GM12878 (cell line): ENCODE measurements at places on chromosomes 1 and 21. TPM values are rescaled to one million over a fixed set of nuclear protein-coding genes. Genes with fewer than 3 reads are reported as not detected.

- H3K36me3 ChIP-seq = no peaks in the 10 kb centered on the region
- no peak overlapping the region for H3K4me3 ChIP-seq
- no peak for DNase-seq
- no peaks in the 10 kb centered on the region for H3K27me3 ChIP-seq
- H3K4me1 ChIP-seq = no peaks in the 10 kb centered on the region
Observed at GRCh38 chr1:194052514-194053338, 866.3 kb upstream of the B3GALT2 start.

C1orf226 gene
- not detected in 2 replicates for polyA plus RNA-seq

GRCh38 chr1:181417915-181418314 lies 65.4 kb upstream of the CACNA1E start:
- no peaks in the 10 kb centered on the region; the same call in 1 of the 2 replicates for H3K27me3 ChIP-seq
- H3K27ac ChIP-seq = no peak overlapping the region
- H3K36me3 ChIP-seq = no peaks in the 10 kb centered on the region
- H3K4me1 ChIP-seq = no peaks in the 10 kb centered on the region; the same call in 1 of the 2 replicates

HMGCL gene
- 40.1 and 41.9 TPM in 2 replicates for polyA plus RNA-seq

TSEN15 gene
- polyA plus RNA-seq = 132 and 142 TPM in 2 replicates

MECR gene
- polyA plus RNA-seq = 61.7 and 66.3 TPM in 2 replicates

DNA sequence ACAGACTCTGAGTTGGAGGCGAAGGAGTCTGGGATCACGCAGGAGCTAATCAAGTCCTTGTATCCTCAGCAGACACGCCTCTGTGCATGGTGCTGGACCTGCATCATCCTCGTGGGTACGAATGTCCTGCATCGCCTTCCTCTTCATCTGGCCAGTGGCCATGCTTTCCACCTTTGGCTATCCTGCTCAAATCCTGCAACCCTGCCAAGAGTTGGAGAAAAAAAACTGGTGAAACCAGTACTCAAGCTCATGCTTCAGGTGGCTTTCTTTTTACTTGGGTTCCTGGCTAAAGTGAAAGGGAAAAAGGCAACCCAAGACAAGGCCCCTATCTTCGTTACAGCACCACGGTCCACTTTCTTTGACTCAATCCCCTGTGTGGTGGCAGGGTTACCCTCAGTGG lies 8.9 kb downstream of the SETSIP start:
- H3K27ac ChIP-seq = no peak overlapping the region
- no peak overlapping the region for H3K4me3 ChIP-seq
- DNase-seq = no peak
- H3K36me3 ChIP-seq = no peaks in the 10 kb centered on the region

DNA sequence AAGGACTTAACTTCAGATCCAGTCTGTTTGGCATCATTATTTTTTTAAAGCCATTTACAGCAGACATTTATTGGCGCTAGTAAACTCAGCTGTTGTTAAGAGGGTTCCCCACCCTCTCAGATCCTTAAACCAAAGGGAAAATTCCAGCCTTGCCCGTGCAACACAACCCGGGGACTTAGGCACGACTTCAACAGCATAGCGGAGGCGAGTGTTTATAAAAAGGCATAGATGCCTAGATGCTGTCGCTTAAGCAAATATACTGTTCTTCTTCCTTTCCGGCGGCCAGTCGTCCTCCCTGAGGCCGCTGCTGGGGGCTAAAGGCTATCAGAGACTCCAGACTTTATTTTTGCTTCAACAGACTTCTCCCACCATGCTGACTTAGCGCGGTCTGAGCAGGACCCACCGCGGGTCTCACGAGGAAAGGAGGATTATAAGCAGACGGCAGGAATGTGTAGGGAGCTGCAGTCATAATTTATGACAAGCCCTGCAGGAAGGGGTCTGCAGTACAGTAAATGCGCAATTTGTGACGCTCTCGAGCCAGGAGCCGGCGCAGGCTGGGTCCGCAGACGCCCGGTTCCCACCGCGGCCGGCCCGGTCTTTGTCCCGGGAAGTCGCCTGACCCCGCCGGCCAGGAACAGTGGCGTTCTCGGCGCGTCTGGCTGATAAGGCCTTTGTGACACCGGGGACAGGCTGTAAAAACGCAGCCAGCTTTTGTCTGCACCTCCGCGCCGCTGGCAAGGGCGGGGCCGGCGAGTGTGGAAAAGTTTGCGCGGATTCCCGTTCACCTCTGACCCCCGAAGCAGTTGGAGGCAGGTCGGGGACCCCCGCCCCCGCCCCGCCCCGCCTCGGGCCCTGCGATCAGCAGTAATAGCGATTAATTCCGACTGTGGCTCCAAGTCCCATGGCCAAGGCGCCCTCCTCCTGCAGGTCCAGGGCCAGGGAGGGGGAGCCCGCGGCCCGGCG lies 61.2 kb upstream of the ARHGEF16 start:
- no peak overlapping the region for H3K27ac ChIP-seq
- no peak overlapping the region for H3K4me3 ChIP-seq
- H3K27me3 ChIP-seq = no peaks in the 10 kb centered on the region; the same call in 1 of the 2 replicates
- H3K36me3 ChIP-seq = no peaks in the 10 kb centered on the region
- no peaks in the 10 kb centered on the region for H3K4me1 ChIP-seq
- DNase-seq = no peak

- no peak for DNase-seq
- H3K4me1 ChIP-seq = no peaks in the 10 kb centered on the region
- no peaks in the 10 kb centered on the region; the same call in 1 of the 2 replicates for H3K36me3 ChIP-seq
- no peak overlapping the region for H3K4me3 ChIP-seq
Observed at GRCh38 chr1:242890192-242890741, 364.8 kb downstream of the CEP170 start.

DNA sequence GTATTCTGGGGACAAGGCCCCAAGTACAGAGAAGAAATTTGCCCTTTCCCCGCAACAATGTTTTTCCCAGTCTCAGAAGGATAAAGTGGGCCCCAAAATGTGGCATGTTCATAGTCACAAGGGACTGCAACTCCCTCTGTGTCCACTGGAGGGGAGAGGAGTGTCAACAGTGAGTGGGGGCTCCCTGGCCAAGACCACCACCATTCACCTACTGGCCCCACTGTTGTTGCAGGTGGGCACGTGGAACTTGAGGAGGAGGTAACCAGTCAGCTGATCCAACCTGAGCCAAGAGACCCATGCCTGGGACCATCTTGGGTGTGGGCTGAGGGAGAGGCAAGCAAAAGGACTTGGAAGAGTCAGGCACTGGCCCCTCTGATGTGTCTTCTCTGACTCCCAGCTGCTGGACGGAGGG lies 777 bp downstream of the NUDT17 start:
- peaks cover 15% of the 10 kb centered on the region; the same call in 1 of the 2 replicates for H3K36me3 ChIP-seq
- peaks cover 15% of the 10 kb centered on the region for H3K4me1 ChIP-seq
- peak overlapping the region; percentile 89 for H3K4me3 ChIP-seq
- no peak for DNase-seq
- H3K27me3 ChIP-seq = no peaks in the 10 kb centered on the region
- H3K27ac ChIP-seq = peak overlapping the region; percentile 83

GRCh38 chr1:67815303-67816094 lies 17.8 kb downstream of the GNG12 start:
- no peak for DNase-seq
- H3K36me3 ChIP-seq = no peaks in the 10 kb centered on the region
- no peak overlapping the region for H3K27ac ChIP-seq

GRCh38 chr1:245707941-245708340 lies 553.2 kb downstream of the KIF26B start:
- H3K27me3 ChIP-seq = no peaks in the 10 kb centered on the region
- H3K27ac ChIP-seq = no peak overlapping the region
- DNase-seq = no peak
- no peaks in the 10 kb centered on the region for H3K4me1 ChIP-seq
- no peak overlapping the region for H3K4me3 ChIP-seq
- H3K36me3 ChIP-seq = no peaks in the 10 kb centered on the region; the same call in 1 of the 2 replicates

- no peaks in the 10 kb centered on the region for H3K4me1 ChIP-seq
- H3K36me3 ChIP-seq = no peaks in the 10 kb centered on the region
- no peaks in the 10 kb centered on the region; the same call in none of the 2 replicates for H3K27me3 ChIP-seq
Observed at GRCh38 chr21:41677671-41678015, 89.2 kb downstream of the RIPK4 start.

PRKAA2 gene
- polyA plus RNA-seq = not detected in 2 replicates

DNA sequence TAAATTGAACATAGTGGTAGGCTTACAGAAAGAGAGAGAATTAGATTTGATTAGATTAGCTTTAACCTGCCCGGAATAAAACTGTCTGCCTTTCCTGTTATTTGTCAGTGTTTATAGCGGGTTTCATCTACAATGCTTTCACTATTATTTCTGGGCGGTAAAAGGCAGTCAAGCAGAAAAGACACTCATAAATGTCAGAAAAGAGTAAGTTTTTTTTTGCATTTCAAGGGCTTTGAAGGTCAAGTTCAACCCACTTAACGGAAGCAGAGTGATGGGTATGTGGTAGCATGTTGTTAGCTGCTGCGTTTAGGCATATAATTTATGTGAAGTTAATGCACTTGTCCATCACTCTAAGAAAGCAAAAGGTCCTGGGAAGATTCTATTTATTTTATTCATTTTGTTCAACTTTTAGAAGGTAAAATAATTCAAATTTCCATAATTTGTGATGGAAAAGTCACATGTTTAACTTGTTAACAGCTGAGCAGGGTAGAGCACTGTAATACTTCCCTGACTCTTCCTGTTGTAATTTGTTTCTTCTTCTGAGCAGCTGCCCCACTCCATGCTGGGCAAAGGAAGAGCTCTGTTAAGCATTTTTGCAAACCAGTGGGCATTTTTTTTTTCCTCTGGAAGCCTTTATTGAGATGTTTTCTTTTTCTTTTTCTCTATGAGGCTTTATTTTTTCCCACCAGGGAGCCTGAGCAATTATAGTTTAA lies 220.1 kb downstream of the ST6GALNAC3 start:
- no peaks in the 10 kb centered on the region for H3K36me3 ChIP-seq
- no peak overlapping the region for H3K27ac ChIP-seq
- DNase-seq = peak; percentile 48
